Activated T-cell treated with anti-CD3 and anti-CD28 coated beads for 4 hours (primary cell): ENCODE measurements at places on chromosomes 5 and 9.

- DNase-seq: no peak
These were observed 1.0 kb downstream of the STARD4 start for GRCh38 chr5:111511174-111511830.

DNA sequence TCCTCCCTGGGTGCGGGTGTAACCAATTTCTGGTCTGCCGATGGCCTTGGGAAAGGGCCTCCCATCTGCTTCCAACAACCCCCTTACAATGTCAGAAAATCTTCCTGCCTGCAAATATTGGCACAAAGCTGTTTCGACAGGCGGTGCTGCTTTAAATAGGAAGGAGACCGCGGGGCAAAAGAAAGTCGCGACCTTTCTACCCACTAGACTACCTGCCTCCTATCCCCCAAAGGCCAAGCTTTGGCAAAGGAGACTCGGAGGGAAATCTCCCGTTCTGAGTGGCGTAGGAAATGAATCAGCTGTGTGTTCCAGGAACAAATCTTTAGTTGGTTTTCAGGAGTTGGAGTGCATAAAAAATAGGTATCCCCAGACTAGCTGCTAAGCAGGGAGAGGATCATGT lies 36.8 kb upstream of the NFIB start:
- no peak for DNase-seq

DNA sequence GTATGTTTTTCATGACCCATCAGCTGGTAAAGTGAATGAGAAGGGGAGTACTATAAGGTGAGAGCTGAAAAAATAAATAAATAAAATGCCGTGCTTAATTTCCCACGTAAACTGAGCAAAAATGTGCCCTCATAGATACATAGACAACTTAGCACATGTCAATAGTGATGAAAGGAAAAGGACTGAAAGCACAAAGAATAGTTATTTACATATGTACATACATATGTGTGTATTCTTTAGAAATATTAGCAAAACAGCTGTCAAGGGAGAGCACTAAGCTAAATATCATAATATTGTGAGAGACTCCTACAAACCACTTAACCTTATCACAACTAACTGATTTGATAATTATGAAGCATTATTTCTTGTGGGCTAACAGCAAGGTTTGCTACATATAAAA lies 213.6 kb upstream of the FTMT start:
- DNase-seq: no peak

DNA sequence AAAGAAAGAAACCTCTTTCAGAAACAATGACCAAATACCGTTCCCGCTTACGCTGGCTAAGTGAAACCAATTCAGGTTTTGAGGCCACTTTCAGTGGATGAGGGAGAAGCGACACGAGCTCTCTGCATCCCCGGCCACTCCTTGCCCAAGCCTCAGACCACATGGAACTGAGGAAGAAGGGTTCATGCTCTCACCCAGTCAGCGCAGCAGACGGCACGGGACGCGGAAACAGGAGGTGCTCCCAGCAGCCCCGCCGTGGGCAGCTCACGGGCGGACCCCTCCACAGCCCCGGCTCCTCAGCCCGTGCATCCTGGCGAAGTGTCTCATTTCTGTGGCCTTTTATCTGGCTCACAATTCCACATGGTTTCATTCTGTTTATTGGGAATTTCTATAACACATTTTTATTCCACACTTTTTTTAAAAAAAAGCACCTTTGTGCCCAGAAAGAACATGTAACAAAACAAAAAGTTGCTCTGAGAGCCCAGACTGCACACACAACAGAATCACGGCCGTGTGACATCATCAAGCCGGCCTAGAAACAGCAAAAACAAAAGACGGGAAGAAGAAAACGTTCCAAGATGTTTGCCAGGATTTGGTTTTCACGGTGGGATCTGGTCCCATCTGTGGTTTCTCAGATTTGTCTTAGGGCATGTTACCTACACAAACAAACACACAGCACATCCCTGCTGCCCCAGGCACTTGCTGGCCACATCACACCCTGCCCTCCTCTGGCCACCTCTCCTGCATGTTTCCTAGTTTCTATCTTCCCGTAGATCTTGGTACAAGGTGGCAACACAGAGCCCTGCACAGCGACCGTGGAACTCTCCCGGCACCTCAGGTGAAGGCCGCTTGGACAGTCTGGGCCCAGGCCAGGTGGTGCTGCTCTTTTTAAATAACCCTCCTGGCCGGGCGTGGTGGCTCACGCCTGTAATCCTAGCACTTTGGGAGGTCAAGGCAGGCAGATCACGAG lies 16.2 kb downstream of the QSOX2 start:
- no peak for DNase-seq

GRCh38 chr5:35443803-35444595 lies 173.7 kb upstream of the SPEF2 start:
- DNase-seq: no peak

GRCh38 chr5:96637196-96637595 lies 25.0 kb upstream of the CAST start:
- DNase-seq: no peak

DNA sequence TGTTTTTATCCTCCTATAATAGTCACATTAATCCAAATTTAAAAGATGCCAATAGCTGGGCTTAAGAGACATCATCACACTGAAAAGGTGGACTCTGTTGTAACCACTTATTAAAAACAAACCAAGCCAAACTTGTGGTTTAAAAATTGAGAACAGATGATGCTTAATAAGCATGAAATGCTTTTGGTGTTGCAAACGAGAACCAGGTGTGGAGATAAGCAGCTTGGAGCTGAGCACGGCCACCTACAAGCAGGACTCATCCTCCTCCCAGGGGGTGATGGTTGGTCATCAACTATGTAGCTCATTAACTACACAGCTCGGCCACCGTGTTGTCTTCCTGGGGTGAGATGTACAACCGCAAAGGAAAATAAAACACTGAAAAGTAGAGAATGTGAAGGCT lies 154.4 kb downstream of the NPR3 start:
- DNase-seq: no peak
